ENCODE measurements at places on chromosomes 2 and 18.

- DNase-seq: no peak
These were observed 262.8 kb downstream of the ZEB2 start for GRCh38 chr2:144256996-144257707.

- no peak for DNase-seq
These were observed 248.2 kb downstream of the HNMT start for GRCh38 chr2:138212434-138212833.

DNA sequence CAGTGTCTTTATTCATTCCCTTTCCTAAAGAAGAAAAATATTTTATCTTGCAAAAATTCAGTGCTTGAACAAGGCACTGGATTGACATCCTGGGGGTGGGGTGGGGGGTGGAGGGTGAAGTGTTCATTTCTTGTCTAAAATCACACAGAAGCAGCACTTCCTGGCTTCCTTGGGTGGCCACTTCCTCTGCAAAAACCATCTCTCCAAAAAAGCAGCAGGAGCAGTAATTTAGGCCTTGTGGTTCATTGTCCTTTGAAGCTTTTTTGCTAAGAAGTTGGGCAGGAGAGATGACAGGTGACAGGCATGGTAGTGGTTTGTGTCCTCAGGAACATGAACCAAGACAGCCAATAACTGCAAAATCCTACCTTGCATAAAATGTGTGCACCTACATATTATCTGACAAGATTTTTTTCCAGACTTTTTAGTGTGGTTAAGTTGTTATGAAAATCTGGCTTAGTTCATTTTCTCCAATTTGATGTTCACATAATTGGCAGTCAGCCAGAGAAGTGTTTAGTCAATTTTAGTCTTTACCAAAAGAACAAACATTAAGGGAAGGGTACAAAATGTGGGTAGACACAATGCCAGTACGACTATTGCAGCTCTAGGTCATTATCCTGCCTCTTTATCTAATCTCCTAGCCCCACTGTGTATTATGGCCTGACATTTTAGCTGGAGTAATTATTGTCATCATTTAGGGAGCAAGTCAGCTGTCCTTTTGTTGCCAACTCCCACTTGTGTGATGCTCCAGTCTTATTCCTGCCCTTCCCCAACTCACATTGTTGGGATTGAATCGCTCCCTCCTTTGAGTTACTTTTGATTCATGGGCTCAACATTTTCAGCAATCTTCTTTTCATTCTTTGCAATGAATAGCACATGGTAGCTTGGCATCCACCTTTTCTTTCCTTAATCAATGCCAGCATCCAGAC, 177.2 kb downstream of the MYO3B start:
- no peak for DNase-seq

GRCh38 chr18:21331065-21331464, 89.0 kb downstream of the GREB1L start:
- DNase-seq: no peak

DNA sequence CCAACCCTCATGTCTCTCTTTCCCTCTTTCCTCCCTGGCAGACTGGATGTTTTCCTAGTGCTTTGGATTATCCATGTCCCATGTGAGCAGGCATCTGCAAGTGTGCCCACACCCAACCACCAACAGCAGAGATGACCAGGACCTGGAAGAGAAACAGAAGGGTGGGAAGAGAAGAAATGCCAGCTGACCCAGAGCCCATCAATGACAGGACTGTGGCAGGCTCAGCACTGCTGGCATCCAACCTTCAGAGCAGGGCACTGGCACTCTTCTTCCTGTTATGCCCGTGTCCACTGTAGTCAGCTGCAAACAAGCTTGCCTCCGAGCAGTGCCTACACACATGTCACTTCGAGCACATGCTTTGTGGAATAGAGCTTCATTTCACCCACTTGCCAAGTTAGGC, 121.1 kb downstream of the TANC1 start:
- no peak for DNase-seq

DNA sequence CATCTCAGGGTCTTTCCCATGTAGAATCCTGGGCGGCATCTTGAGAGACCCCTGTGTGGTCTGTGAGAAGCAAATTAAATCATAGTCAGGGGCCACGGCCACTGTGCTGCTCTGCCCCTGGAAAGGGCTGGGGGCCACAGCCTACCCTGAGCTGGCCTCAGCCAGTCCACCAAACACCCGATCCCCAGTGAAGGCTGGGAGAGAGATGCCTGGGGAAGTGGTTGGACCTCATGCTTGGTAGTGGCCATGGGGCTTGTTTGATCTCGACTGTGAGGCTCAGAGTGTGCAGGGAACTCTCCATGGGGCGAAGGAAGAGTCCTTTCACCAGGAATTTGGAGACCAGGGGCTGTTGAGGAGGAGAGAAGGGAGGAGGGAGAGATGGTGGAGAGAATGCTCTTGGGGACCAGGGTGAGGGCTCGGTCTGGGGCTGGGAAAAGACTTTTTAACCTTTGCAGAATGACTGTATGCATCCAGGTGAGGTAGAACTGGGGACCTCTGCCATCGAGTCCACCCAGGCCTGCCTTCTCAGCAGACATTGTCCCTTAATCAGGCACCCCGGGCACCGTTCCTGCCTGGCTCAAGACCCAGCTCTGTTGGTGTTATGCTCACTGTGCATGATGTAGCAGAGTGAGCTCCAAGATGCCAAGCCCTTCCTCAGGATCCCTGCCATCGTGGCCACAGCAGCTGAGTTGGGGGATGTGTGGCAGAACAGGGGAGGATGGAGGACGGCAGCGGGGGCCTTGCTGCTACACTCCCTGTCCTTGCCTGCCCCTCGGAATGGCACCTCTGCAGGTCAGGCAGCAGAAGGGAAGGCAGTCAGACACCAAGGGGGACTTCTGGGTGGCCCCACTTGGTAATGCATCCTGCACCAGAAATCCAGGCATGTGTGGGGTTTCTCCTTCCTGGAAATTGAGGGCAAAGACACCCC, 249.9 kb downstream of the DYSF start:
- DNase-seq: no peak
